ENCODE measurements at places on chromosomes 2 and 18. TPM values are rescaled to one million over a fixed set of nuclear protein-coding genes. Genes with fewer than 3 reads are reported as not detected.

SERPINB10 gene
- total RNA-seq = not detected

TUBB8B gene
- total RNA-seq = not detected

NMUR1 gene
- total RNA-seq = not detected

PFN4 gene
- total RNA-seq = 1.3 TPM

MPV17 gene
- total RNA-seq = 84.5 TPM

LCT gene
- 0.19 TPM for total RNA-seq

OSBPL6 gene
- total RNA-seq = 10.8 TPM

STON1 gene
- 15.0 TPM for total RNA-seq

GPR45 gene
- 0.30 TPM for total RNA-seq

IL1F10 gene
- total RNA-seq = not detected

PTPN4 gene
- total RNA-seq = 39.3 TPM

AOX1 gene
- total RNA-seq = 2.8 TPM

STK11IP gene
- total RNA-seq = 32.9 TPM

CAPN13 gene
- total RNA-seq = not detected

C2orf80 gene
- 1.0 TPM for total RNA-seq

BCL11A gene
- total RNA-seq = 2.3 TPM

SERPINB4 gene
- not detected for total RNA-seq

IMPA2 gene
- 51.3 TPM for total RNA-seq

LYPD6 gene
- 7.3 TPM for total RNA-seq

ING5 gene
- total RNA-seq = 61.9 TPM

CFC1 gene
- not detected for total RNA-seq

BCL2 gene
- 14.1 TPM for total RNA-seq

AKAIN1 gene
- not detected for total RNA-seq

CTIF gene
- 46.7 TPM for total RNA-seq

IL18R1 gene
- total RNA-seq = not detected

CCDC148 gene
- 1.4 TPM for total RNA-seq

RAX gene
- total RNA-seq = not detected
